ENCODE measurements at places on chromosomes 1 and 21. TPM values are rescaled to one million over a fixed set of nuclear protein-coding genes. Genes with fewer than 3 reads are reported as not detected.

DNA sequence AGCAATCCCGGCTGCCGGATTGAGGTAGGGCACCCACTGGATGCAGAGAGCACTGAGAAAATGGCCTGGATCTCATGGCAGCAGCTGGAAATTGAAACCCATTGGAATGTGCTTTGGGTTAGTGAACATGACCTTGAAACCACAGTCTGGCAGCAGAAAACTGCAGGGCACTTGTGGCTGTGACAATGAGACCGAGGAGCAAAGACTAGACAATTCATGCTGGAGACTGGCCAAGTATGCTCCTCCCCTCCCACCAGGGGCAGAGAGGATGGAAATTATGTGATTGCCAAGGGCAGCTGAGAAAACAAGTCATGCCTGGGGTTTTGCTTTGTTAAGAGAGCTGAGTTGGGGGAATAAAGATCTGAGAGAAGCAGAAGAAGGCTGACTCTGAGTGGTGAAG is 60.7 kb downstream of the ZNF697 start:
- DNase-seq, result no peak
- no peak overlapping the region for H3K4me3 ChIP-seq
- H3K36me3 ChIP-seq, result no peaks in the 10 kb centered on the region
- no peak overlapping the region for H3K27ac ChIP-seq

GRCh38 chr1:228472655-228473054 is 14.5 kb upstream of the RNF187 start:
- no peaks in the 10 kb centered on the region for H3K36me3 ChIP-seq
- no peak for DNase-seq
- no peak overlapping the region for H3K4me3 ChIP-seq
- H3K27ac ChIP-seq, result no peak overlapping the region
- no peaks in the 10 kb centered on the region for H3K4me1 ChIP-seq

- H3K4me1 ChIP-seq, result no peaks in the 10 kb centered on the region
- H3K36me3 ChIP-seq, result no peaks in the 10 kb centered on the region
- H3K4me3 ChIP-seq, result no peak overlapping the region
- no peak overlapping the region for H3K27ac ChIP-seq
- H3K27me3 ChIP-seq, result no peaks in the 10 kb centered on the region
These were observed 116.8 kb downstream of the KCNH1 start for GRCh38 chr1:211017075-211017718.

DNA sequence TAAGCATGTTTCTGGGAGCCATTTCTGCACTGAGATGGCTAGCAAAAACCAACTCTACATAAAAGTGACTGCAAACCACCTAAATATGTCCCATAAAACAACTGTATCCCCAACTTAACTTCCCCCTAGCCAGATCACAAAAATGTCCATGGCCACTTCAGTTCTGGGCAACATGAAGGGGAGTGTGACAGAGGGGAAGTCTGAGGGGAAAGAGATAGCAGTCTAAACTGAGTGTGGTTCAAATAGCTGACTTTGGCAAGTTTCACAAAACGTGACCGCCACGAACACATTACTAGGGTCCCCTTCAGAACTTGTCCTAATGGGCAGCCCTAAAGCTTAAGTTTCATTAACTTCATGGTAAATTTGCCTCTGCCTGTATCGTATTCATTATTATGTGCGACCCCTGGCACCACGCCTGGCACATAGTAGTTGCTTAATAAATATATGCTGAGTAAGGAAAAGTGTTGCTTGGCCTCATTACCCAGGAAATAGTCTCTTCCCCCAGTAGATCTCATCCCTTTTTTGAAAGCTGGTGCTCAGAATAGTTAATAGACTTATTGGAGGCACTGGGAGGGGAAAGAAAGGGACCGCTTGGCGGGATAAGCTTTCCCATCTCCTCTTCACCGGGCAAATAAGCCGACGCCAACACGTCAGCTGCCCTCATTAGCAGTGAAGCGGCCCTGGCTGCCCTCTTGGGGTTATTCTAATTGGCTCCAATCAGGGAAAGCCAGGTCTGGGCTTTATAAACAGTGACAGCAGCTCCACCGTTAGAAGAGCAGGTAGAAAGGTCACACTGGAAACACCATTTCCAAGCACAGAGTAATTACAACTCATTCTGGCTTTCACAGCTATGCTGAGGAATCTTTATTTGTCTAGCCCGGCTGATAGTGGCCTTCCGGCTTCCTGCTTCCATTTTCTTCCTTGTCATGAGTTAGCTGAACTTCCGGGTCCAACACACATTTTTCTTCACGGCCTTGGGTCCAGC is 122.1 kb downstream of the LRIG2 start:
- no peaks in the 10 kb centered on the region for H3K27me3 ChIP-seq
- no peaks in the 10 kb centered on the region for H3K36me3 ChIP-seq
- no peak overlapping the region for H3K27ac ChIP-seq
- no peak overlapping the region for H3K4me3 ChIP-seq

DNA sequence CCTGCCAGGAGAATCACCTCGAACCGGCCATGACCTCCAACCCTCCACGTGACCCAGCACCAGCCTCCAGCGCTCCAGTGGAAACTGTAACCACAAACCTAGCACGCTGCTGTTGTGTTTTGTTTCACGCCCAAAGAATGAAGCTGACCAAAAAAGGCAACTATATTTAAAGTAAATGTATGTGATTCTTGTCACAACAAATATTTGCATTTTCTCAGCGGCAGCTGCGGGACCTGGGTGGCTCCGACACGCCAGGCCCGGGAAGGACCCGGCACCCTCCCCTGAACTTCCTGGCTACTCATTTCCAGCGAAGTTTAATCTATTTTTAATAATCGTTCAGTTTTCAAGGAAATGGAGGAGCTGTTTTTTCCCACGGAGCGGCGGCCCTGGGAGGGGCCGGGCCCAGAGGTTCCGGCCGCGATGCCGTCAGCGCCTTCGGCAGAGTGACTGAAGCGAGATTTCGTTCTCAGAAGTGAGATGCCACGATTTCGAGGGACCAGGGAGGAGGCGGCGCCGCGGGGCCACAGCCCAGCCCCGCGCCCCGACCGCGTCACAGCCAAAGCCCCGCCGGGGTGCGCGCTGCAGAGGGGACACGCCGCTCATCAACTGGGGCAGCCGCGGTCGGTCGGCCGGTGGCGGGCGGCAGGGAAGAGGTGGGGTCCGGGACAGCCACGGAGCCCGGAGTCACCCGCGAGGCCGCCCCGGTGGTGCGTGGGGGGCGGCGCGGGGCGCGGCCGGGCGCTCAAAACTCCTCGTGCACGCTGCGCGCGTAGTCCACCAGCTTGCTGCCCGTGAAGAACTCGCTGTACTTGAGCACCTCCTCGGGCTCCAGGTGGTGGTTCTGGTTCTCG is 3.0 kb upstream of the TNFRSF4 start:
- peak overlapping the region; percentile 43 for H3K27ac ChIP-seq
- peaks cover 22% of the 10 kb centered on the region for H3K4me1 ChIP-seq
- no peak for DNase-seq
- no peaks in the 10 kb centered on the region for H3K36me3 ChIP-seq

DNA sequence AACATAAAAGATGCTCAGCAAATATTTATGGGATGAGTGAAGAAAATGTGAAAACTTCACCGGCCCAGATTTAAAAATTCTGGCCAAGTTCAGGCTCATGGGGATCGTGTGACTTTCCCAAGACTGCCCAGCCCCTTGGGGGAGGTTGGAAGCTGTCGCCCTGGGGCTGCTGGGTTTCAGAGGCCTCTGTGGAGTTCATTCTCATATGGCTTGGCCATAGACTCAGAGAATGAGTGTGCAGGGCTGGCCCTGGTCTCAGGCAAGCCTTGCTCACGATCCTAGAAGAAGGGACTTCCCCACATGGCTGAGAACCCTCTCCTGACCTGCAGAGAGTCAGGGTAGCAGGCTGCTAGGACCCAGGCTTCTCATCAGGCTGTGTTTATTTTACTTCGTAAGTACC is 24.6 kb downstream of the PADI2 start:
- DNase-seq, result no peak
- H3K4me3 ChIP-seq, result no peak overlapping the region
- no peaks in the 10 kb centered on the region for H3K36me3 ChIP-seq
- H3K27me3 ChIP-seq, result no peaks in the 10 kb centered on the region
- no peaks in the 10 kb centered on the region for H3K4me1 ChIP-seq

GRCh38 chr1:235923466-235924021 is 56.8 kb upstream of the LYST start:
- no peak overlapping the region for H3K4me3 ChIP-seq
- H3K27ac ChIP-seq, result peak overlapping the region; percentile 1
- H3K36me3 ChIP-seq, result no peaks in the 10 kb centered on the region
- no peaks in the 10 kb centered on the region for H3K4me1 ChIP-seq
- no peaks in the 10 kb centered on the region for H3K27me3 ChIP-seq

DNA sequence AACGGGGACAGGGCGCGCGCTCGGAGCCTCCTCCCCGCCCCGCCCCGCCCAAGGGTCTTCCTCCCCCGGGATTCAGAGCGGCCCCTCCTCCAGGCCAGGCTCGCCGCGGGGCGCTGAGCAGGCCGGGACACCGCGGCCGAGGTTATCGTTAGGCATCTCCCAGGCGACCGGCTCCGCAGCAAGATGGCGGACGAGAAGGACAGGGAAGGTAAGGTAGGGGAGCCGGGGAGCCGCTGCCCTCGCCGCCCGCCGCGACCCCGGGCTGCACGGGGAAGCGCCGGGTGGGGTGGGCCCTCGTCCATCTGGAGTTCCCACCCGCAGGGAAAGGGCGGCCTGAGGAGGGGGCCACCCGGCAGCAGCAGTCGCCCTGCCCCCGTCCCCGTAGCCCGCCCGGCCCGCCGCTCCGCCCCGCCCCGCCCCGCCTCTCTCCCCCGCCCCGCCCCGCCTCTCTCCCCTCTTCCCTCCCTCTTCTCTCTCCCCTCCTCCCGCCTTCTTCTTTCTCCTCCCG is 105.9 kb upstream of the HNRNPU start:
- no peaks in the 10 kb centered on the region for H3K27me3 ChIP-seq
- no peaks in the 10 kb centered on the region for H3K36me3 ChIP-seq
- peaks cover 10% of the 10 kb centered on the region for H3K4me1 ChIP-seq

- H3K36me3 ChIP-seq, result no peaks in the 10 kb centered on the region
- no peak overlapping the region for H3K27ac ChIP-seq
- DNase-seq, result no peak
- H3K27me3 ChIP-seq, result no peaks in the 10 kb centered on the region
- H3K4me1 ChIP-seq, result no peaks in the 10 kb centered on the region
These were observed 78.7 kb downstream of the RGL1 start for GRCh38 chr1:183883623-183884022.

DNA sequence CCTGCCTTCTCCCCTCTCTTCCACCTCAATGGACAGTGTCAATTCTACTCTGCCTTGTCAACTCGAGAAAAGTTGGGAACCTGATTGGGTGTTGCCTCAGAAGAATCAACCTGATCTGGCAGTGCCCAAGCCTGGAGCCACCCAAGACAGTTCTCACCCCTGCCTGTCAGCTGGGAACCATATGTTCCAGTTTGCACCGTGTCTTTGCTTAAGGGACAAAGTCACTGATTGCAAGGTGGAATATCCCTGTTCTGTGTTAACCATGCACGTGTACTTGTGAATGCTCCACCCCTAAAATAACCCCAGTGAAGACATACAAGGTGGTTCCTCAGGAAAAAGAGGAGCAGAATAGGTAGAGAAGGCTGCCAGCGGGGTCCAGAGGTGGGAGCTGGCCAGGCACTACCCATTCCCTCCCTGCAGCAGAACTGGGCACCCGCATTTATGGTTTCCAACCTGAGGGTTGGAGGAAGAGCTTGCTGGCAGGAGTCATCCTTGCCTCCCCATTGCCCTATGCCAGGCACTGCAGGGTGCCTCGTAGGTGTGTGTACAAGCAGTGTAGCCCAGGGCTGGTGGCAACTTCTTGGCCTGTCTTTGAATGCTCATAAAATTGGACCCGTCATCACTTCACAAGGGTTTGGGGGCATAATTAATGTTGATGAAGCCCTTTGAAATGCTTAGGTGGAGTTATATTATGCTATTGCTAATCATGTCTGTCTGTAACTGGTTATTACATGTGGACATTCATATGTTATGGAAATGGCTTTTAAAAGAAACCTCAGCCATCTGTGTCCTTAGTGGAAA is 11.3 kb downstream of the NIPAL3 start:
- no peak overlapping the region for H3K4me3 ChIP-seq
- H3K27ac ChIP-seq, result no peak overlapping the region
- no peaks in the 10 kb centered on the region for H3K4me1 ChIP-seq
- no peaks in the 10 kb centered on the region for H3K27me3 ChIP-seq
- DNase-seq, result no peak

DNA sequence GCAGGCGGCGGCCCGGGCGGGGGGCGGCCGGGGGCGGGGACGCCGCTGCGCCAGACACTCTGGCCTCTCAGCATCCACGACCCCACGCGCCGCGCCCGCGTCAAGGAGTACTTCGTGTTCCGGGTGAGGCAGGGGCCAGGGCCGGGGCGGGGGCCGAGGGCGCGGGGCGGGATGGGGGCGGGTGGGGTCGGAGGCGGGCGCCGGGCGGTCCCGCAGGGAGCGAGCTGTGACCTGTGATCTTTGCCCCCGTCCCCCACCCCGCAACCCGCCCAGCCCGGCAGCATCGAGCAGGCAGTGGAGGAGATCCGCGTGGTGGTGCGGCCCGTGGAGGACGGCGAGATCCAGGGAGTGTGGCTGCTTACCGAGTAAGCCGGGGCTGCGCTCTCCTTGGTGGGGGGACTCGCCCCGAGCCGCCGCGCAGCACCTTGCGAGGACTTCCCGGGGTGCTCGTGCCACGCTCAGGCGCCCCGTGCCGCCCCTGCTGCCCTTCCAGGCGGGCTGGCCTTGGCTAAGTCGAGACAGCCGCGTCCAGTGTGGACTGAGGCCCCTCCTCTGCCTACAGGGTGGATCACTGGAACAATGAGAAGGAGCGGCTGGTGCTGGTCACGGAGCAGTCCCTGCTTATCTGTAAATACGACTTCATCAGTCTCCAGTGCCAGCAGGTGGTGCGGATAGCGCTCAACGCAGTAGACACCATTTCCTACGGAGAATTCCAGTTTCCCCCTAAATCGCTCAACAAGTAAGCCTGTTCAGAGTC is 514 bp downstream of the TPRG1L start:
- H3K4me1 ChIP-seq, result peaks cover 35% of the 10 kb centered on the region
- no peaks in the 10 kb centered on the region for H3K27me3 ChIP-seq
- H3K36me3 ChIP-seq, result no peaks in the 10 kb centered on the region
- peak overlapping the region; percentile 100 for H3K27ac ChIP-seq

- no peaks in the 10 kb centered on the region for H3K27me3 ChIP-seq
- H3K4me3 ChIP-seq, result no peak overlapping the region
- H3K4me1 ChIP-seq, result no peaks in the 10 kb centered on the region
- no peak for DNase-seq
- no peak overlapping the region for H3K27ac ChIP-seq
- no peaks in the 10 kb centered on the region for H3K36me3 ChIP-seq
These were observed 40.4 kb downstream of the ZNF691 start for GRCh38 chr1:42886800-42887199.

GRCh38 chr1:2300004-2300771 is 72.1 kb downstream of the SKI start:
- H3K4me1 ChIP-seq, result peaks cover 36% of the 10 kb centered on the region
- H3K4me3 ChIP-seq, result peak overlapping the region; percentile 34
- no peaks in the 10 kb centered on the region for H3K27me3 ChIP-seq
- DNase-seq, result peak; percentile 92
- peak overlapping the region; percentile 82 for H3K27ac ChIP-seq

DNA sequence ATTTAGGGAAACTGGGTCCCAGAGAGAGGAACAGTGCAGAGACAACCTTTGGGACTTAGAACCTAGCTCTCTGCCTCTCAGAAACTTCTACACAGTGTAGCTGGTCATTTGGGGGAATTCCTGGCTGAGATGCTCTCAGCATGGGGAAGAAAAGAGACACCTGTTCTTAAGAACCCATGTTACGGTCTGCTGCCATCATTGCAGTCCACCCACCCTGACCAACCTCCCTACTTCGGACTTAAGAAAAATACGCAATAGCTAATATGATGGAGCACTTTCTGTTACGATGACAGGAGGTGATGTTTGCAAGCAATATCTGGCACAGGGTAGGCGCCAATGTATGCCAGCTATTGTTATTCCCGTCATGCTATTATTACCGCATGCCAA is 177.9 kb downstream of the IGSF21 start:
- H3K27ac ChIP-seq, result no peak overlapping the region
- no peaks in the 10 kb centered on the region for H3K4me1 ChIP-seq
- H3K36me3 ChIP-seq, result no peaks in the 10 kb centered on the region

Gene CCDC27
- not detected for total RNA-seq

Gene SMCP
- total RNA-seq, result not detected

Gene MTF2
- total RNA-seq, result 27.8 TPM

Gene CFAP126
- not detected for total RNA-seq

Gene LAMTOR5
- total RNA-seq, result 99.0 TPM

Measured in Peyer's patch (tissue), 4 donors.